ENCODE measurements at places on chromosomes 1 and 21.
A peak's percentile ranks its signal among the peaks of the same experiment; 100 is the strongest.

GRCh38 chr1:192702212-192702902 lies 66.4 kb downstream of the RGS13 start:
- no peak for DNase-seq

DNA sequence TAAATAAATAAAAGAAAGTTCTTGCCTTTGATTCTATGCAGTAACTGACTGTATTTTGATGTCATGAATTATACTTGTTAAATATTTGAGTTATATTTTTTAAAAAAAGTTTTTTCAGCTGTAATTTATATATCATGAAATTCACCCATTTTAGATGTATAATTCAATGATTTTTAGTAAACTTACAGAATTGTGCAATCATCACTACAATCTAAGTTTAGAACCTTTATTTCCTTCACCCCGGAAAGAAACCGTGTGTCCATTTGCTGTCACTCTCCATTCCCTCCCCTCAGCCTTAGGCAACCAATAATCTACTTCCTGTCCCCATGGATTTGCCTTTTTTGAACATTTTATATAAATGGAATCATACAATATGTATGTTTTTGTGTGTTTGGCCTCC lies 32.5 kb upstream of the DISC1 start:
- no peak for DNase-seq

DNA sequence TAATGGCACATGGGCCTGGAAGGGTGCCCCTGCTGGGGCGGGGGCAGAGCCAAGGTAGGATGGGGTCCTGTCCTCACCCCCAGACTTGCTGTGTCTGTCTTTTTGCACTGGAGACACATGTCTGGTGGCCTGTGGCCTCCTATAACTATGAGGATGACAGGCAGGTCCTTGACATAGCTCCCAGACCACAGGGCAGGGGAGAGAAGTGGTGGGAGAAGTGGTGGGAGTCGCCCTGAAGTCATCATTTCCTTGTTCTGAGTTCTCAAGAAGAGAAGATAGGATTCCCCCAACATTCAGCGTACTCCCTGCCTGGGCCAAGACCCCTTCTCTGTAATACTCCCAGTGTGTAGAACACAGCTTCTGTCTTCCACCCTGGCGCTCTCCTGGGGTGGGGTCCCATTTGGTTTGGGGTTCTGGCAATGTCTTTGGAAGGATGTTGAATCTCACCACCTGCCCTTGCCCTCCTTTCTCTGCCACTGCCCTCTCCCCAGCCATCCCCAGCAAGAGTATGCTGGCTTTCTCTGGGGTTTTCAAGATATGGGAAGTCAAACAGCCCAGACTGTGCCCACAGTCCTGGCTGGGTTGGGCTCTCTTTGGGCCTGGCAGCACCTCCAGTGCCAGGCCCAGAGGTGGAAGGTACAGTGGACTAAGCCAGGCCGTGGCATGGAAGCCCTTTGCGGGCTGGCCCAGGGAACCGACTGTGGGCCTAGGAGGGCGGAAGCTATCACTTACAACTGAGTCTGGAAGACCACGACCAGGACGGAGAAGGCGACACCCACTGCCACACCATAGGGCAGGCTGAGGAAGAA lies 19.4 kb downstream of the SLC26A9 start:
- no peak for DNase-seq

- no peak for DNase-seq
Observed at GRCh38 chr1:33161061-33161681, 20.7 kb downstream of the TRIM62 start.

GRCh38 chr1:110058591-110058990 lies 11.9 kb downstream of the ALX3 start:
- no peak for DNase-seq

DNA sequence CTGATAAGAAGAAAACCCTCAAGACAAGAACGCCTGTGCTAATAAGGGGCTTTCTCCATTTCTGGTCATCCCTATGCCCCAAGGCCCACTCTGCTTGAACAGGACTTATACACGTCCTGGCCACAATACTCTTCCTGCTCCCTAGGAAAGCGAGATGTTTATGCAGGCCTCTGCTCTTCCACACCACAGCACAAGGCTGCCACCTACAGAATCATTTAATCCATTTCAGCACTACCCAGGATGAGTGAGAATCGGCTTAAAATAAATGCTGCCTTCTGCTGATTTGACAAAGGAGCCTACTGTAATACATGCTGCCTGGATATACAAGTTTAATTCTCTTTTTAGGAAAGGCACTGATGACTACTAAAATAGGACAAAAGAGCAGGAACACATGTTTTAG lies 29.4 kb downstream of the FRRS1 start:
- DNase-seq = peak; percentile 10

DNA sequence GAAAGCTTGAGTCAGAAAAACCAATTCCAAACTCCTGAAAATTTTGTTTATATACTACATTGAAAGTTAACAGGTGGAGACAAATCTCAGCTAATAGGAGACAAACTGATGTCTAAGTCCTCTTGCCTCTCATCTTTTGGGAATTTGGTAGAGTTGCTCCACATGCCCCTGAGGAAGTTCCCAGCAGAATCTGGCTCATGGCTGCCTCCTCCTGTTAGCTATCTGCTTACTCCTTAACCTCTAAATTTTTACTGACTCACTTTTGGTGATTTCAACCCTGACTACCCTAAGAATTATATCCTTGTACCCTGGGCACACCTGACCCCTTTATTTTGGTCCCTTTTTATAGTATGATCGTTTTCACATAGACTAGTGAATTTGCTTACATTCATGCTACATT lies 633.7 kb upstream of the USP24 start:
- DNase-seq = no peak

GRCh38 chr1:228423404-228424053 lies 6.9 kb upstream of the TRIM17 start:
- no peak for DNase-seq

- no peak for DNase-seq
Observed at GRCh38 chr1:16927711-16928485, 6.2 kb downstream of the CROCC start.

DNA sequence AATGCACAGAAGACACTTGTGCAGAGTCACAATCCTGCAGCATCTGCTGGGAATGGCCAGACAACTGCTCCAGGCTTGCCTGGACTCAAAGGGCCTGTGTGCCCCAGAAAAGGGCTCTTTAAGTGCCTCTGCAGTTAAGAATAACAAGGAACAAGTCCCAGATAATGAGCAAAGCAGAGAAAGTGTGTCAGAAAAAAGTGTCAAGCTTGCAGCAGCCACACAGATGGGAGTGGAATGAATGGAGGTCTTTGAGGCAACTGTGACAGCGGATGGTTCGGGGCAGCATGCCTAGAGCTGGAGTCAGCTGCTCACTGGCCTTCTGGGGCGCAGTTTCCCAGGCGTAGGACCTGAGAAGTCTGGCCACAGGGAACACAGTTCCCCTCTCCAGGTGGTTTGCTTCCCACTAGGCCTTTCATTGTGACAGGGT lies 5.1 kb downstream of the PARP1 start:
- no peak for DNase-seq
